ENCODE measurements at places on chromosomes 2 and 18.
A peak's percentile ranks its signal among the peaks of the same experiment; 100 is the strongest.

DNA sequence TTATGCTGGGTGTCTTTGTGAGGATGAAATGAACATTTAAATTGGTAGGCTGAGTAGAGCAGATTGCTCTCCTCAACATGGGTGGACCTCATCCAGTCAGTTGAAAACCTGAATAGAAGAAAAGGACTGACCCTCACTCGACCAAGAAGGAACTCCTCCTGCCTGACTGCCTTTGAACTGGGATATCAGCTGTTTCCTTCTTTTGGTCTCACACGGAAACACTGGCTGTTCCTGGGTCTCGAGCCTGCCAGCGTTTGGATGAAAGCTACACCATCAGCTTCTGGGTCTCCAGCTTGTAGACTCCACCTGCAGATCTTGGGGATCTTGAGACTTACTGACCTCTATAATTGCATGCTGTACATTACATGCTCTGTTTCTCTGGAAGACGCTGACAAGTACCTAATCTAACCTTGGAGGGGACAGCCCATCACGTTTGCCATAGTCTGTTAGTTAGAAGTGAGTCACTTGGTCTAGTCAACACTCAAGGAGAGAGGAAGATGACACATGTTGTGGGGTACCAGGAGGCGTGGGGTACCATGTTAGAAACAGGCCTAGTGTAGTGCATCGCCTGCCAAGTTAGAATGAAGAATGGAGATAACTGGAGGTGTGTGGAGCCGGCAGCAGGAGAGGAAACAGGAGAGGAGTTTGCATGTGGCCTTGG is 267.0 kb downstream of the MREG start:
- DNase-seq = no peak

DNA sequence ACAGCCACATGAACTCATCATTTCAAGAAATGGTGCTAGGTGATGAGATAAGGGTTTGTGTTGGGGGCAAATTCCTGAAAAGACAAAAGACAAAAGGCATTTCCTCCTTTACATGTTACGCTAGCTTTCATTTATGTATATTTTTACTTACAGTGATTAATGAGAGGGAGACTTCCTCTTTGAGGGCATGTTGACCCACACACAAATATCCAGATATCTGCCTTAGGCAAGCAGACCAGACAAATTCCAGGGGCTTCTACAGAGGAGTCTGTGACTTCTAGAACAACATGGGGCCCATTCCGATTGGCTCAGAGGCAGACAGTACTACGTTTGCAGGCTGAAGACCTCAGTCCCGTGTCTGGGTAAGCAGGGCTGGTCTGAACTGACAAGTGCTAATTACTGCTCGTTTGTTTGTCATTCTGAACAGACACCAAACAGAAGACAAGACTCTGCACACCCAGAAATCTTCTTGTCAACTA is 74.8 kb upstream of the ST6GAL2 start:
- DNase-seq = no peak

GRCh38 chr2:46498681-46499080 is 19.3 kb downstream of the TMEM247 start:
- no peak for DNase-seq

- DNase-seq = no peak
Measured at GRCh38 chr2:128543646-128544045, 225.0 kb upstream of the HS6ST1 start.

DNA sequence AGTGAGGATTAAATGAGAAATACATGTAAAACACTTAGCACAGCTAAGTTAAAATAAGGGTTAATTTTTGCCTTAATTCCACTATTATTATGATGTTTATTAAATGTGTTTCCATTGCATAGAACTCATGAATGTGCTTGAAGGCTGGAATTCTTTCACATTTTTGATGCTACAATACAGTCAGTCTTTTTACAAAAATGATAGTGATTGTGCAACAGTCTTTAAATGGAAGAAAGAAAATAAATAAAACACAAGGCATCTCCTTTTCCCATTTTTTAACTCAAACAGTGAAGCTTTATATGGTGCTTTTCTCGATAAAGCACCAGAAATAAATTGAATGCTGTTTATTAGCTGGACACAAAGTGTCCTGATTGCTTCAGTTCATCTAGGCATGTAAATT is 123.9 kb downstream of the MAP2 start:
- no peak for DNase-seq

GRCh38 chr2:32772638-32773447 is 145.0 kb downstream of the TTC27 start:
- DNase-seq = peak; percentile 63

- DNase-seq = no peak
Measured at GRCh38 chr2:235432741-235433520, 60.9 kb upstream of the AGAP1 start.

DNA sequence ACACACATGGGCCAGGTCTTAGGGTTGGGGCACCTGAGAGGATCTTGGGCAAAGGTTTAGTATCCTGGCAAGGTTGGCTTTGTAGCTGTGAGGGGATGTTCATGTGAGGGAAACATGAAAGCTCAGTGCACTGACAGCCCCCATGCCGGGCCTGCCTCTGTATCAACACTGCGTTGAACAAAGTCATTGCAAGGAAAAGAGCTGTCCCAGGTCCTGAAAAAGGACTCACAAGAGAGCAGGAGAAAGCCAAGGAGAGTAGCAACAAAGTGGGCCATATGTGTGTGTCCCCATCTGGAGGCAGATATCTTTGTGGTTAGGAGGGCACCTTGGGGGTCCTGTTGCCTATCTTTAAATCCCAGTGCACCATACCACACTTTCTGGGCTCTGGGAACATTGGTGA is 237.8 kb upstream of the THSD7B start:
- DNase-seq = no peak

DNA sequence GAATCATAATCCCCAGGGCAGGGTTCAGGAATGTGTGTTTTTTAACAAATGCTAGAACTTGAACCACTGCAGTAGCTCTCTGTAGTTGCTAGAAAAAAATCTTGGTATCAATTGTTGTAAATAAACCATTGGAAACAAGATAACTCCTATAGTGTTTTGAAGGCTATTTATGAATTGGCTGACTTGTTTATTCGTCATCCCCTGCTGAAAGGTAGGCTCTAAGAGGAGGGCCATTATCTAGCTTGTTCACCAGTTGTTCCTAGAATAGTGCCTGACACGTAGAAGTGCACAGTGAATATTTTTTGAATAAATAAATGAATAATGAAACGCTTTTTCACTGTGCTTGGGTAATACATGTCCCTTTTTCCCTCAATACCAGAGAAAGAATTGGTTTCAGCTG is 211.4 kb downstream of the BABAM2 start:
- DNase-seq = no peak

DNA sequence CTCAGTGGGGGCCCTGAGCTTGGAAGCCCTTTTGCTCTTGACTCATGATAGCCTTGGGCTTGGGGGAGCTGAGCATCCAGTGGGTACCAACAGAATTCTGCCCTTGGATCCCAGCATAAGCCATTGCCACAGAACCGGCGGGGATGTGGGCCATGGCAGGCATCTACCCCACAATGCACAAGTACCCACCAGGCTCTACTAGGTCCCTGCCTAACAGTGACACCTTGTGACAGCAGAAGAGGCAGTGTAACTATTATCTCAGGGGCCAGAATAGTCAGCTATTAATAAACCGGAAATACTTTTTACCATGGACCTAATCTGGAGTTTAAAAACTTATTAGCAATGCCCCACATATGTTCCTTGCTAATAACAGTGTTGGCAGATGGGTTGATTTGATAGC is 397.2 kb downstream of the TMEM182 start:
- DNase-seq = no peak

GRCh38 chr18:8933714-8934284 is 168.7 kb upstream of the NDUFV2 start:
- no peak for DNase-seq

DNA sequence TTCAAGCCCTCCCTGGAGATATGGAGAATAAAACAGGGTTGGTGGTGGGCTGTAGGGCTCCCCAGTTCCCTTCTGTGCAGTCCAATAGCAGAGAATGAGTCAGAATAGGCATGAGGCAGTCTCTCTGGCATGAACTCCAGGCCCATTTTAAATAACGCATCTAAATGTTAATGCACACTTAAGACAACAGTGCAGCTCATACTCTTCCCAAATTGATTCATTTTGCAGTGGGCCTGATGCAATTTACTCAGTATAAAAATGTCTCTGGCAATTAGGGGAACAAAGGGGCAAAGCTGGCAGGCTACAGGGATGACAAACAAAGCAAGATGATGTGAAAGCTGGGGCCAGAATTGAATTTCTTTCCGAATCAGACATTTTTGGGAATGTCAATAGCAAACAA is 402.8 kb downstream of the CLIP4 start:
- DNase-seq = no peak

DNA sequence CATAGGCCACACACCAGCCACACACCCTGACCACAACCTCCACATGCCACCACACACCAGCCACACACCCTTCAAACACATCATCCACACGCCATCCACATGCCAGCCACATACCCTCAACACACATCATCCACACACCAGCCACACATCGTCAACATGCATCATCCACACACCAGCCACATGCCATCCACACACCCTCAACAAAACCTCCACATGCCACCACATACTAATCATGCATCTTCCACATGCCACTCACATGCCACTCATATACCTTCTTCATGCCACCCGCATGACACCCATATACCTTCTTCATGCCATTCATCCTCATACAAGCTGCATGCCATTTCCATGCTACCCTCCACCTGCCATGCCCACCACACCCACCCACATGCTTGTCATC is 12.4 kb downstream of the TNS1 start:
- DNase-seq = no peak

DNA sequence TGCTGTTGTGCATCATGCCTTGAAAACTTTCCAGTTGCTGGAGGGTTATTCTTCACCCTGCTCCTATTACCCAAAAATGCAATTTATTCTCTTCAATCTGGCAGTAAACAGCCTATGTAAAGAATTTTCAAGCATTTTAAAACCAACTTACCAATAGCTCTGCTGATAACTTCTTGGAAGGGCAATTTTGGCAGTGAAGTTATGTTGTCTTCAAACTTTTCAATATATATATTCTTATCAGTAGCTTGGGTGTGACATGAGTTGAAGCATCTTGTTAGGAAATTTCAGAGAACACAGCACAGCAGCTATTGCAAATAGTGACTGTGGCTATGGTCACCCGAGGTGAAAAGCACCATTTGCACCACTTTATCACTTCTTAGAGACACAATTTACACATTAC is 395.5 kb downstream of the STK39 start:
- DNase-seq = no peak

DNA sequence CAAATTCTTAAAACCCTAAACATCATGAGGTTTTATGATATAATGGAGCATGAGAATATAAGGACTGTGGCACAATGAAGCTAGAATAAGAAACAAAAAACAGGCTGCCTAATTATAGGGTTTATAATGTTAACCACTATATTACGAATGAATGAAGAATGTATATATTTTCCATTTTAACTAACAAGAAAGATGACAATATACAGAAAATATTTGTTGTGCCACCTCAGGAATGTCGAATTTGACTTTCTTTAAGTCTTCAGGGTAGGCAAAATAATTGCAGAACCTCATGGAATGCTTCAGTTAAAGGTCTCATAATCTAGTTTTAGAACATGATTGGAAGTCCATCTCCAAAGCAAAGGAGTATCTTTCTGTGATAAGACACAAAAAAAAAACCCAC is 282.9 kb upstream of the SLC8A1 start:
- DNase-seq = no peak

DNA sequence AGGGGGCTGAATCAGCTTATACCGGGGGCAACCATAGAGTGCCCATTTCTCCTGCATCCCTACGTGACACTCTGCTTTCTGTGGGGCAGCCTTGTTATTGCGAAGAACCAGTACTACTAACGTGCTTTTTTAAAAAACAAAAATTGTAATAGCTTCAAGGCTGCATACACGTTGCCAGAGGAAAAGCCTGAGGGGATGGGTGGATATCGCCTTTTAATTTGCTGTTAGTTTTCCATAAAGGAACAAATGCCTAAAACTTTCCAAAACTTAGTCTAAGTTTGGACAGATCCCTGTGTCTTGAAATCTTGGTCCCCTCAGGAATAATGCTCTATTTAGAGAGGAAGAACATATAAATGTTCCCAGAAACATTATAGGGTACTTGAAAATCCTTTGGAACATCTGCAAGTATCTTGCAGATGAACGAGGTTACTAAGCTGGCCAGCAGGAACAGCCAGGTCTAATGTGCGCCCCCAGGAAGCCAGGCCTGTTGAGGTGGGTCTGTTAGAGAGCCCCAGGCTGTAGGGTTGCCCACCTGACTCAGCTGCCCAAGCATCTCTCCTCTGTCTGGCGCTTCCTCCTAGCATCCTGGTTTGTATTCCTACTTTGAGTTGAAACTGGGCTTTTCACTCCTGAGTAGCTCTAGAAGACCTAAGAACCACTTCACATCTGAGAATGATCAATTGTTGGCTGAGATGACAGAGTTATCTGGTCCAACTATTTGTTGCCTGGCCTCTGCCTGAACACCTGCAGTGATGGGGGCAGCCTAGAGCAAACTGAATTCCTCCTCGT is 96.9 kb downstream of the TGOLN2 start:
- DNase-seq = no peak

DNA sequence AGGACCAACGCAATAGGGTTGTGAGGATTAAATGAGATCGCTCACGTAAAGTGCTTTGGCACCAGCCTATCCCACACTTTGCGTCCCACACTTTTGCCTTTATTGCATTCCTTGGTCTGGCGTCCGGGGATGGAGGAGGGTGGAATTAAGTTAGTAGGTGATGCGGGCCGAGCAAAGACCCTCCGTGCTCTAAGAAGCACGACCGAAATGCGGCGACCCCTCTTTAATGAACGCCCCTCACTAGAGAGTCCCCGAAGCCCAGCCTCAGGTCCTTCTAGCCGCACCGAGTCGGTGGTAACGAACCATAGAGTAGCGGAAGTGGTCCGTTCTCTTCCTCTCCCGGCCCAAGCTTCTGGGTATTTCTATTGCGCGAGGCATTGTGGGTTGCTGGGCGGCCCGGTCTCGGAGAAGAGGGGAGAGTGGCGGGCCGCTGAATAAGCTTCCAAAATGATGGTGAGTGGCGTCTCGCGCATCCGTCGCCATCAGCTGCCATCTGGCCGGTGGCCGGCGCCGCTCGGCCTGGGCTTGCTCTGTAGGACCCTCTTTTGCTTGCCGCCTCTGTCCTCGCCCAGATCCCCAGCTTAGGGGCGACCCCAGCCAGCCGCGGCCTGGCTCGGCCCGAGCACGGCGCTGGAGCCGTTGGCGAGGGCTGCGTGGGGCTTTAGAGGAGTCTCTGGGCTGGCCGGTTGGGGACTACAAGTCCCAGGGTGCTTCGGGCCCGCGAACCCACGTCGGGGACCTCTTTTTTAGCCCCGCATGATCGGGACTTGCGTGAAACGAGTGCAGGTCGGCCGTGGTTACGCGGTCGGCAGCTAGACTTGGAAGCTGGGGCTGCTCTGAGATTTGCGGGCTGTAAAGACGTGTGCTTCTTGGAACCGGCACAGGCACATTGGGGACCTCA is at the start of gene CCT7:
Gene CCT7 (plus strand): TSS at position 377 of the 901 bp plus-strand sequence. CDS start 71 bp downstream, at position 448.
- DNase-seq = peak; percentile 96

GRCh38 chr2:137183206-137183898 is 418.0 kb downstream of the THSD7B start:
- no peak for DNase-seq

- DNase-seq = no peak
Measured at GRCh38 chr2:162258169-162258568, 14.9 kb upstream of the FAP start.

GRCh38 chr2:65477590-65477989 is 45.2 kb upstream of the SPRED2 start:
- no peak for DNase-seq
